ENCODE measurements at places on chromosomes 7 and 10. TPM values are rescaled to one million over a fixed set of nuclear protein-coding genes. Genes with fewer than 3 reads are reported as not detected.

Gene DDIT4
- 163 TPM for total RNA-seq

DNA sequence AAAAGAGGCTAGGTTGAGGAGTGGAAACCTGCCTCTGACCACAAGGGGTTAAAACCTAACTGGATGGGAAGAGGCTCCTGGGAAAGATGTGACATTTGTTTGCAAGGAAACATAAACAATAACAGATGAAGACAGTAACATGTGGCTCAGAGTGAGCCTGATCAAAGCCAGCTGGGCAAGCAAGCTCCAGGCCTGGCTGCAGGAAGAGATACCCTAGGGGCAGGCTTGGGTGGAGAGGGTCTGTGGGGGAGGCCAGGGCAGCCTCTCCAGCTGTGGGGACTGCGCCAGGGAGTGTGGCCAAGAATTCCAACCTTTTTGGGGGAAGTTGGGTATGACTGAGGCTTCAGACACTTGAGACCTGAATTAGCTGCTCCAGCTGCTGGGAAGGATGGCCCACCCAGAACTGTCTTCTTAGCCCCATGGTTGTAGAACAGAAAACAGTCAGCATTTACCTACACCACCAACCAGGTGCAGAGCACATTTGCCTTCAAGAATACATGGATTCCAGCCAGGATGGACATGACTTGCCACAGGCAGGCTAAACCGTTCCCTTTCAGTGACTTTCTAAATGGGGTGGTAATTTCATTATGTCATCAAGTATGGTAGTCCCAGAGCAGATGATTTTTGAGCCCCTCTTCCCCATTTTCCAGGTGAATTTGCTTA lies 10.4 kb upstream of the FAM170B start:
- H3K4me3 ChIP-seq = no peak overlapping the region
- no peaks in the 10 kb centered on the region for H3K36me3 ChIP-seq
- peaks cover 17% of the 10 kb centered on the region for H3K4me1 ChIP-seq
- H3K27me3 ChIP-seq = no peaks in the 10 kb centered on the region

Gene AASS
- total RNA-seq = 87.7 TPM

Gene SUMF2
- 102 TPM for total RNA-seq

Gene TECPR1
- total RNA-seq = 53.8 TPM

Gene TRIM50
- 1.5 TPM for total RNA-seq

Gene DNAH11
- 16.2 TPM for total RNA-seq

DNA sequence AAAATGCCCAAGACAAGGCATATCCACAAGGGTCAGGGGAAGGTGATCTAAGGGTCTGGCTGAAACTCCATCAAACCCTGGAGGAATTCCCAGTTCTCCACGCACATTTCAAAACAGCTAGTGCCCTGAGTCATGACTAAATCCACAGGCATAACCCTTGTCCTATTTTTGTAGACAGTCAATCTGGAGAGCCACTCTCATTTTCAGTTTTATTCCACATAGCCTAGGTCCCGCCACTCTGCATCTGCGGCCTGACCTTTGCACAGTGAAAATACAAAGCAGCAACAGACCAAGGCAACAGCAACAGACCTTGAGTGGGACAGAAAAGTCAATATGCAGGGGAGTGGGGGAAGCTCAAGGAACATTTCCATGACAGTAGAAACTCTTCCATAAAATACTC lies 201.4 kb upstream of the NPVF start:
- H3K36me3 ChIP-seq = no peaks in the 10 kb centered on the region
- peak overlapping the region; percentile 26 for H3K4me3 ChIP-seq
- peak overlapping the region; percentile 37 for H3K27ac ChIP-seq
- no peak for DNase-seq
- H3K27me3 ChIP-seq = no peaks in the 10 kb centered on the region

DNA sequence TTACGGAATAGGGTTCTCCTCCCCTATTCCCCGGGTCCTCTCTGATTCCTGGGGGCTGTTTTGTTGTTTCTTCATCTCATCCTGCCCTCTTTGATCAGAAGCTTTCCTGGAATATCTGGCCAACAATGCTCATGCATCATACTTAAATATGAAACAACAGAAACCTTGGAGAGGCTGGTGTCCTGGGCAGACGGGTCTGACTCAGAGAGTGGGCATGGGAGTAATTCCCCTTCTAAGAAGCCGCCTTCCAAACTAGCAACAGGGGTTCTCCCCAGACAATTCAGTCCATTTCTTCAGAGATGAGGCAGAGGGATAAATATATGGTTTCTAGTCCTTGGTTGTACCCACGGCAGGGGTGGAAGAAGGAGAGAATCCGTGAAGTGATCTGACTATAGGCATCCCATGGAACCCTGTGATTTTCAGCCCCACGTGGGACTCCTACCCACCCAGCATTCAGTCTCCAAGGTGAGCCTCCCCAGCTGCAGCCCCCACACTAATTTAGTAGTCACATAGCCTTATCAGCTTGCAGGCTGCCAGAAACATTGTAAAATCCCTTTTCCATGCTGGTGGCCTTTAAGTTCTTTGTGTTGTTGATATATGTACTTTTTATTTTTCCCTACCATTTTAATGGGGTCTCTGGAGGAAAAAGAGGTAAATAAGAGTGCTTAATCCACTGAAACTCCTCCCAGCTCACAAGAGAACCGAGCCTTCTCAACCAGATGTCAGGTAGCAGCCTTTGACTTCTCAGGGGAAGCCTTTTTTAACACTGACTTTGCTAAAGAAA lies 119.2 kb downstream of the SFMBT2 start:
- no peaks in the 10 kb centered on the region for H3K4me1 ChIP-seq
- no peak overlapping the region for H3K4me3 ChIP-seq
- no peak for DNase-seq
- H3K27ac ChIP-seq = no peak overlapping the region
- no peaks in the 10 kb centered on the region for H3K36me3 ChIP-seq
- H3K27me3 ChIP-seq = no peaks in the 10 kb centered on the region

Gene SLC26A3
- not detected for total RNA-seq

DNA sequence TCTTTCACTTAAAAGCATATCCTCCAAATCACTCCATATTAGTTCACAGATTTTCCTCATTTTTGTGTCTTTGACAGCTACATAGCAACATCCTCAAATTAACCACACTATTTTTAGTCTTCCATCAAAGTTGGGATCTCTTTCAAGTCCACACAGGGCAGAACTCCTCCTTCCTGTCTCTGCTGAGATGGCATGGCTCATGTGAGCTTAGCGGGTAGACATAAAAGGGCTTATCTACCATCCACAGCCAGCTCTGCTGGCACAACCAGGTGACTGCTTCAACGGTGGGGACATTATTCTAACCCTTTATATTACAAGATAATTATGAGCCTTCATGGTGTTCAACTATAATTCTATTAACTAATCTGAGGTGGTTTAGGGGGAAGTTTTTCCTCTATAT lies 35.5 kb downstream of the ICA1 start:
- no peak overlapping the region for H3K4me3 ChIP-seq
- H3K27me3 ChIP-seq = no peaks in the 10 kb centered on the region
- H3K27ac ChIP-seq = no peak overlapping the region
- no peak for DNase-seq

- H3K27me3 ChIP-seq = no peaks in the 10 kb centered on the region
- H3K4me1 ChIP-seq = peaks cover 78% of the 10 kb centered on the region
- no peak overlapping the region for H3K27ac ChIP-seq
- peaks cover 6% of the 10 kb centered on the region for H3K36me3 ChIP-seq
- H3K4me3 ChIP-seq = no peak overlapping the region
Measured at GRCh38 chr7:131076032-131076431, 251.6 kb upstream of the MKLN1 start.

- no peak for DNase-seq
- H3K4me1 ChIP-seq = no peaks in the 10 kb centered on the region
- no peaks in the 10 kb centered on the region for H3K27me3 ChIP-seq
- H3K4me3 ChIP-seq = no peak overlapping the region
Measured at GRCh38 chr10:26243351-26243720, 26.8 kb downstream of the GAD2 start.

- peak within 1 kb of the TSS; percentile 92 for H3K27ac ChIP-seq
- H3K4me1 ChIP-seq = peaks cover 29% of the 10 kb centered on the region
- H3K36me3 ChIP-seq = no peaks in the 10 kb centered on the region
- no peaks in the 10 kb centered on the region for H3K27me3 ChIP-seq
Measured at GRCh38 chr7:128409596-128410450, at the start of gene IMPDH1. TSS of gene IMPDH1 (minus strand) at chr7:128409982. CDS start at chr7:128409901, 81 bp downstream.

Gene DNAJC2
- 41.3 TPM for total RNA-seq

DNA sequence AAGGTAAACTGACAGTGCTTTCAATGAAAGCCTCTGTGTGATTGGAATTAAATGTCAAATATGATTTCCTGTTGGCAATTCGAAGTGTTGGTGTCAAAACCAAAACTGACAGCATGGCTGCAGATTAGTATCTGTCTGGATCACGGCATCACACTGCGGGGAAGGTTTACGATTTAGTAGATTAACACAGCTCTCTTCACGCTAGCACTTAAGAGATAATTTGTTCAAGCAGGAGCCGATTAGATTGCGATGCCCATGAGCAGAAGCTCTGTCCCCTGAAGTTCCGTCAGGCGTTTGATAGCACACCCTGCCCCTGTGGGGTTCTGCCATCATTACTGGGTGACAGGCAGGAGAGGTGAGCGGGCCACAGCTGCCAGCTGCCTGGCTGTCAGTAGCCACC lies 279.5 kb upstream of the AUTS2 start:
- H3K4me3 ChIP-seq = no peak overlapping the region
- no peak overlapping the region for H3K27ac ChIP-seq

Gene SPDYE18
- not detected for total RNA-seq

Gene CACNB2
- 4.5 TPM for total RNA-seq

Gene OR6V1
- total RNA-seq = not detected

DNA sequence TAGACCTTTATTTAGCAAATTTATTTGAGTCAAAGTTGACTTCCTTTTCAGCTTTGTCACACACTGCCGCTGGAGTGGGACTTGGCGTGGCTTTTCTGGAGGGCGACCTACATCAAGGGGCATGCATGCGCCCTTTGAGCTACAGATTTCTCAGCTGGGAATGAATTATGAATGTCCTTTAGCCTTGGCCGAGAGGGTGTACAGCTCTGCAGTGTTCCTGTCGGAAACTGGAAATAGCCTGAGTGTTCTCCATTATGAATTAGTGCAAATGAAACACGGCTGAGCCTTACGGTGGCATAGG lies 79.7 kb downstream of the GLRX3 start:
- no peaks in the 10 kb centered on the region for H3K27me3 ChIP-seq
- no peak overlapping the region for H3K27ac ChIP-seq
- no peak for DNase-seq
- H3K36me3 ChIP-seq = no peaks in the 10 kb centered on the region
- no peak overlapping the region for H3K4me3 ChIP-seq
- H3K4me1 ChIP-seq = no peaks in the 10 kb centered on the region

GRCh38 chr7:6530626-6531491 lies 20.4 kb downstream of the GRID2IP start:
- H3K36me3 ChIP-seq = no peaks in the 10 kb centered on the region
- no peaks in the 10 kb centered on the region for H3K4me1 ChIP-seq
- DNase-seq = no peak
- no peaks in the 10 kb centered on the region for H3K27me3 ChIP-seq

Gene CAMK1D
- 8.7 TPM for total RNA-seq

Gene GPR141
- 2.0 TPM for total RNA-seq

Gene FAM237B
- not detected for total RNA-seq

DNA sequence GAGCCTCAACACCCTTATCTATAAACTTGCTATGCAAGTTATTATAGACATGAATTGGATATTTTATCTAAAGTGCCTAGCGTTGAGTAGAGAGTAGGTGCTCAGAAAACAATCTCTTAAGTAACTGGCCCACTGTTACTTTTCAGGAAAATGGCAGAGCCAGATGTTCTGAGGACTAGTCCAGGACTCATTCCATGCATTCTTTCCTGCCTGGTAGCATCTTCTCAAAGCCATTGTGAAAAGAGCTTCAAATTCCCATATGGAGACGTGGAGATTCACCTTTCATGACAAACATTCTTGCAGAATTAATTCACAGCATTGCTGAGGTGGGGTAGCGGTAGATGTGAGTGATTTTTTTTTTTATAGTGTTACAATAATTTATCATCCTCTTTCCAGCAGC lies 35.9 kb upstream of the ITPRID1 start:
- H3K27me3 ChIP-seq = no peaks in the 10 kb centered on the region
- no peak overlapping the region for H3K4me3 ChIP-seq
- no peaks in the 10 kb centered on the region for H3K4me1 ChIP-seq
- no peak for DNase-seq
- H3K27ac ChIP-seq = no peak overlapping the region
- H3K36me3 ChIP-seq = no peaks in the 10 kb centered on the region

Gene C10orf105
- total RNA-seq = 0.14 TPM

Gene ZNF488
- total RNA-seq = not detected

- no peak for DNase-seq
- H3K4me3 ChIP-seq = no peak overlapping the region
- no peaks in the 10 kb centered on the region for H3K4me1 ChIP-seq
- H3K27me3 ChIP-seq = no peaks in the 10 kb centered on the region
- H3K27ac ChIP-seq = no peak overlapping the region
Measured at GRCh38 chr7:135273581-135273980, 39.9 kb downstream of the STRA8 start.

Gene ZNF394
- total RNA-seq = 28.4 TPM

DNA sequence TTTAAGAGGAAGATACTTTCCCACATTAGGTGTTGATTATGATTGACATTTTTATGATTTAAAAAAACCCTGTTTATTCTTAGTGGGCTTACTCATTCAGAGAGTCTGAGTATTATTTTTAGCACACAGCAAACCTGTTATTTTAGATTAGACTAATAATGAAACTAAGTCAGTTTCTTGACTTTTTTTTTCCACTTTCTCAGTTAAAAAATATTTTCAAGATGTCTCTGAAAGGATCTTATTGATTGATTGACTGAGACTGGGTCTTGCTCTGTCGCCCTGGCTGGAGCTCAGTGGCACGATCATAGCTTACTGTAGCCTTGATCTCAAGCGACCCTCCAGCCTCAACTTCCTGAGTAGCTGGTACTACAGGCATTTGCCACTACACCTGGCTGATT lies 20.4 kb upstream of the INPP5F start:
- no peak overlapping the region for H3K27ac ChIP-seq
- no peaks in the 10 kb centered on the region for H3K27me3 ChIP-seq
- H3K36me3 ChIP-seq = no peaks in the 10 kb centered on the region
- peaks cover 9% of the 10 kb centered on the region for H3K4me1 ChIP-seq
- H3K4me3 ChIP-seq = no peak overlapping the region
- no peak for DNase-seq

- no peak overlapping the region for H3K27ac ChIP-seq
- H3K36me3 ChIP-seq = peaks cover 8% of the 10 kb centered on the region
- no peak for DNase-seq
- no peaks in the 10 kb centered on the region for H3K27me3 ChIP-seq
- no peaks in the 10 kb centered on the region for H3K4me1 ChIP-seq
Measured at GRCh38 chr7:2261611-2262010, 19.6 kb downstream of the NUDT1 start.

GRCh38 chr7:27605689-27606269 lies 56.9 kb downstream of the HIBADH start:
- DNase-seq = no peak
- H3K27me3 ChIP-seq = no peaks in the 10 kb centered on the region
- H3K36me3 ChIP-seq = no peaks in the 10 kb centered on the region
- no peak overlapping the region for H3K4me3 ChIP-seq
- no peak overlapping the region for H3K27ac ChIP-seq
- no peaks in the 10 kb centered on the region for H3K4me1 ChIP-seq
